ENCODE measurements at places on chromosomes 7 and 10.
A peak's percentile ranks its signal among the peaks of the same experiment; 100 is the strongest.

GRCh38 chr7:42082144-42082543 is 154.9 kb downstream of the GLI3 start:
- DNase-seq = no peak

GRCh38 chr7:2301511-2301863 is 12.8 kb downstream of the SNX8 start:
- DNase-seq = no peak

GRCh38 chr10:30448092-30448491 is 14.1 kb downstream of the MAP3K8 start:
- no peak for DNase-seq

GRCh38 chr7:114363292-114363691 is 51.3 kb upstream of the FOXP2 start:
- no peak for DNase-seq

- no peak for DNase-seq
Measured at GRCh38 chr7:2809903-2810625, 34.0 kb downstream of the GNA12 start.

DNA sequence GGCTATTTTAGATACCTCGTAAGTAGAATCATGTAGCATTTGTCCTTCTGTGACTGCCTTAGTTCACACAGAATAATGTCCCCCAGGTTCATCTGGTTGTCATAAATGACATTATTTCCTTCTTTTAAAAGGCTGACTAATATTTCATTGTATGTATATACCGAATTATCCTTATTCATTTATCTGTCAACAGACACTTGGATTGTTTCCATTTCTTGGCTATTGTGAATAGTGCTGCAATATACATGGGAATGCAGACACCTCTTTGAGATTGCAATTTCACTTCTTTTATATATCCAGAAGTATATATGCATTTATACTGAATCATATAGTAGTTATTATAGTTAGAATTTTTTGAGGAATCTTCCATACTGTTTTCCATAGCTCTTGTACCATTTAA is 24.1 kb upstream of the HYAL4 start:
- DNase-seq = no peak

- DNase-seq = no peak
Measured at GRCh38 chr7:2528481-2529095, 9.0 kb downstream of the LFNG start.

DNA sequence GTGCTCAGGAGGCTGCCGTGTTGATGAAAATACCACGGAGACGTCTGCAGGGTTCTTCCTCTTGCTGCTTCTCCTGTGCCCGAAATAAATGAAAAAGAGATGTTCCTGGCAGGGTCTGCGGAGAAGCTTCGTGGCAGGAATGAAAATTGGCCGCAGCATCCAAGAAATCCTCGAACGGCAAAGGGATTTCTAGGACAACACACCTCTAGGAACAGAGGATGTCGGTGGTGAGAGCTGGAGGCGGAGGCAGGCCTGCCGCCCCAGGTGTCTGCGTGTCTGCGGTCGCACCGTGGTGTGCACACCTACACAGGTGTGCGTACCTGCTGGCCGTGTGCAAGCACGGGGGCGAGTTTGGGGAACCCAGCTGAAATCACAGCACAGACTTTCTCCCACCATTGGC is 43.4 kb downstream of the TMEM130 start:
- DNase-seq = no peak

GRCh38 chr7:158687406-158687805 is 17.2 kb downstream of the NCAPG2 start:
- no peak for DNase-seq

DNA sequence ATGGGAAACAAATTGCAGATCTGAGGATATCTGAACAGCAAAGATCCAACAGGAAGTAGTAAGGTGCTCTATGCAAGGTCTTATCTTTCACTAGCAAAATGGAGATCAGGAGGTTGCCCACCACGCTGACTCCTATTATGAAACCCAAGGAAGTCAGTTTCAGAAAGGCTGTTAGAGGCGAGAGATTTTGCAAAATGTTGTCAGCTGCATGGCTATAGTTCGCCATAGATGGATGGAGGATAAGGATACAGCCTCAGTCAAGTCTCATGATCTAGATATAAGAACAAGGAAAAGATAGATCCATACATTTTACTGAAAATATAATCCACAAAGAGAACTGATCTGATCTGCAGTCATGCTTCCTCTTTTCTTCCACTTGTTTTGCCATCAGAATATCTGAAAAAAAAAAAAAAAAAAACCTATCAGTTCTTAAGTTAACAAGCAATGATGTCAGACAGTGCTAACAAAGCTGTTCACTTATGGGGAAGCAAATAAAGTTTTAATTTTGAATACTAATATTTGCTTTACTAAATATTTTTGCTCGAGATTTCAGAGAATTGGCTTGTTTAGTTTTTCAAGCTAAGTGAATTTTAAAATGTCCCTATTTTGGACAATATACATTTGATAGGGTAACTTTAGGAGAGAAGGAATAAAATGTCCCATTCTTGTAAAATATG is 2.0 kb downstream of the GPR85 start:
- DNase-seq = no peak

- DNase-seq = no peak
Measured at GRCh38 chr7:80781146-80781545, 137.7 kb downstream of the SEMA3C start.

DNA sequence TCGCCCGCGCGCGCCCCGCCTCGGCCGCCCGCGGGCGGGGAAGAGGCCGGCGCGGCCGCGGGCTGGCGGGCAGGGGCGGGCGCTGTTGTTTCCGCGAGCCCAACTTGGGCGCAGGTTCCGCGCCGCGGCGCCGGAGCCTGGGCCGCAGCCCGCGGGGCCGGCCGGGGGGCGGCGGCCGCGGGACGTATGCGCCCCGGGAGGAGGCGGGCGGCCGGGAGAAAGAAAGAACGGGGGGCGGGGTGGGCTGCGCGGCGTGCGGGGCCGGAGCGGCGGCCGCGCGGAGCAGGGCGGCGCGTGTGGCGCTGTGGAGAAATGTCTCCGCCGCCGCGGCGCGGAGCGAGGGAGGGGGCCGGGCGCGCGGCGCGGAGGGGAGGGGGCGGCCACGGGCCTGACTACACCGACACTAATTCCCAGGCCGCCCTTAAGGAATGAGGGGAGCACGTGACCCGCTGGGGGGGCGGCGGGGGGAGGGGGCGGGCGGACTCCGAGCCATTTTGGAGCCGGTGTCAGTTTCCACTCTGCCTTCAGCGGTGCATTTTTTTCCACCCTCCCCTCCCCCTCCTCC is at the start of gene BMI1:
BMI1 (plus strand) TSS at position 509 of the 565 bp plus-strand sequence. CDS start 5,351 bp downstream, outside the sequence.
- DNase-seq = peak; percentile 62

- no peak for DNase-seq
Measured at GRCh38 chr10:131733596-131733995, 167.2 kb upstream of the PPP2R2D start.

DNA sequence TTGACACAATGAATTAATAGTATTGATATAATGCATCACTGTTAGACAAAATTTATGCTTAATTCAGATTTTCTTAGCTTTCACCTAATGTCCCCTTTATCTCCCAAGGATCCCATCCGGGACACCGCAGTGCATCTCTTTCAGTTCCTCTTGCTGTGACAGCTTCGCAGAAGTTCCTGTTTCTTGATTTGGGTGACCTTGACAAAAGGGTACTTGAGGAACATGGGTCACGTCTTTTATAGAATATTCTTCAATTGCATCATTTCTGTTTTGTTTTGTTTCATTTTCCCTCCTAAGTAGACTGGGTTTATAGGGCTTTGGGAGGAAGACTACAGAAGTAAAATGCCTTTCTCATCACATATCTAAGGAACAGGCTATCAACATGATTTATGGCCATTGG is 453.2 kb downstream of the DPP6 start:
- DNase-seq = no peak

DNA sequence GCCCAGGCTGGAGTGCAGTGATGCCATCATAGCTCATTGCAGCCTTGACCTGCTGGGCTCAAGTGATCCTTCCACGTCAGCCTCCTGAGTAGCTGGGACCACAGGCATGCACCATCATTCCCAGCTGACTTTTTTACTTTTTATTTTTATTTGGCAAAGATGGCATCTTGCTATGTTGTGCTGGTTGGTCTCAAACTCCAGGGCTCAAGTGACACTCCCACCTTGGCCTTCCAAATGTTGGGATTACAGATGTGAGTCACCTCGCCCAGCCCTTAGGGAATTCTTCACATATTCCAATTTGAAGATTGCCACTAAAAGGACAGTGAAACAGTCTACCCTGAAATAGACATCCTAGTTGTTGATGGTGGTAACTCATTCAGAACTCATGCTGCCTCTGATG is 27.7 kb downstream of the SUGCT start:
- DNase-seq = no peak

- DNase-seq = no peak
Measured at GRCh38 chr10:86673827-86674581, 5.7 kb downstream of the LDB3 start.

GRCh38 chr10:110918643-110919348 is at the start of gene BBIP1:
Gene BBIP1 (minus strand): TSS chr10:110919180. CDS start chr10:110918157, 1,023 bp downstream.
- DNase-seq = no peak

GRCh38 chr10:131825150-131825848 is 75.5 kb upstream of the PPP2R2D start:
- DNase-seq = no peak

DNA sequence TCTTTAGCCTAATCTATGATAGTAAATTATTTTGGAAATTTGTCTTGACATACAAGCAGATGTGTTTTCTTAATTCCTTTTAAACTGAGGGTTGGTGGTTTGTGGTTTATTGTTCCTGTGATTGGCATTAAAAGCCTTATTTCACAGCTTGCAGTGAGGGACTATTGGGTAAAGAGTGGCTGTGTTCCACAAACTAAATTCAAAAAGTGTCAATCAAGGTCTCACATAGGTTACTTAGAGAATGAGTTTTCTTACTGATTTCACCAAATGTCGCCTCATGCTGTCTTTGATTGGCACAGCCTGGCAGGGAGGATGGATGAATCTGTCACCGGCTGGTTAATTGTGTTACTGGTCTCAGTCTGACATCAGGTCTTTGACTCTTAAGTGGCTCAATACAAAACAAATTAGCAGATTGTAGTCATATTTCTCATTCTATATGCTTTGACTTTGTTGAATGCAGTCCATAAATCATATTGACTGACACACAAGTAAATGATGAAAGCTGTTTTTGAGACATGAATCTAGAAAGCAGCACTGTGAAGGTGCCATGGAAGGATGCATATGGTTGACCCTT is 66.8 kb upstream of the CYP26C1 start:
- DNase-seq = no peak

GRCh38 chr7:81606078-81606863 is 163.6 kb downstream of the HGF start:
- no peak for DNase-seq

DNA sequence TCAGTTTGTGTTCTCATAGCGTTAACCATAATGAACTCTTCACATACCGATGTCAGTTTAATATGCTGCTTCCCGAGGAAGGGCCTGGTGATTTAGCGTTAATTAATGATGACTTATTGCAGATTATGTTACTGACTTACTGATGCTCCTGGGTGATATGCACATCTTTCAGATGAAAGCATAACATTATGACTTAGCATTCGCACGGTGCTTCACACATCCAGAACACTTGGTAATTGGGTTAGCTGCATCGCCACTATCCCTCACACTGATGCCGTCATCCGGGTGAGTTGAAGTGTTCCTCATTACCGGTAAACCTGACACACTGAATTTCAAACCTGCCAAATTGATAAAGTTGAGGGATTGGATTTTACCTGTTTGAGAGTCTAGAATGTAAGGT is 239.0 kb upstream of the PODXL start:
- no peak for DNase-seq

DNA sequence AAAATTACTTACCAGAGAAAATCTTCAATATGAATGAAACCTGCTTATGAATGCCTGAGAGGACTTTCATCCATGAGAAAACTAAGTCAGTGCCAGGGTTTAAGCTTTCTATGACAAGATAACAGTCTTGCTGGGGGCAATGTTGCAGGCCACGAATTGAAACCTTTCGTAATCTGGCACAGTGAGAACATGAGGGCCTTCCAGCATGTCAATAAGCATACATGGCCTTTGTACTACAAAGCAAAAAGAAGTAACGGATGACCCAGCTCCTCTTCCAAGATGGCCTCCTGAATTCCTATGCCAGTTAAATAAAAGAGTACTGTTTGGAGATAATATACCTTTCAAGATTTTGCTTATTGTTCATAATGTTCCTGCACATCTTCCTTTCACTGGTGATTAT is 270.6 kb upstream of the PHF14 start:
- no peak for DNase-seq

GRCh38 chr10:68828833-68829232 is 1.5 kb downstream of the STOX1 start:
- no peak for DNase-seq

DNA sequence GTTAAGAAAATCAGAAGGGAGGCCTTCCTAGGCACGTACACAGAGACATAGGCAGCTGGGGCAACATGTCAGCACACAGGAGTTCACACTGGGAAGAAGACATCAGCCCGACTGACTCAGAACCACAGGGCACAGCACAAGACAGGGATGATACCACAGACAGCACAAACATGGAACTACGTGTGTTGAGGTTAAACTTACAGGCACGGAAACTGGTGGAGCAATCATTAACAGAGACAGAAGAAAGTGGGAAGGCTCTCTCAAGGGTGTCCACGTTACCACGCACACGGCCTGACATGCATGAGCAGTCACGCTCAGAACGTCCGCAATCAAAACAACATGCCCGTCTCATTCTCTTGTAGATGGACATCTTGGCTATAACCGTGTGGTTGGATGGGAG is 636.4 kb downstream of the KCNMA1 start:
- DNase-seq = no peak

DNA sequence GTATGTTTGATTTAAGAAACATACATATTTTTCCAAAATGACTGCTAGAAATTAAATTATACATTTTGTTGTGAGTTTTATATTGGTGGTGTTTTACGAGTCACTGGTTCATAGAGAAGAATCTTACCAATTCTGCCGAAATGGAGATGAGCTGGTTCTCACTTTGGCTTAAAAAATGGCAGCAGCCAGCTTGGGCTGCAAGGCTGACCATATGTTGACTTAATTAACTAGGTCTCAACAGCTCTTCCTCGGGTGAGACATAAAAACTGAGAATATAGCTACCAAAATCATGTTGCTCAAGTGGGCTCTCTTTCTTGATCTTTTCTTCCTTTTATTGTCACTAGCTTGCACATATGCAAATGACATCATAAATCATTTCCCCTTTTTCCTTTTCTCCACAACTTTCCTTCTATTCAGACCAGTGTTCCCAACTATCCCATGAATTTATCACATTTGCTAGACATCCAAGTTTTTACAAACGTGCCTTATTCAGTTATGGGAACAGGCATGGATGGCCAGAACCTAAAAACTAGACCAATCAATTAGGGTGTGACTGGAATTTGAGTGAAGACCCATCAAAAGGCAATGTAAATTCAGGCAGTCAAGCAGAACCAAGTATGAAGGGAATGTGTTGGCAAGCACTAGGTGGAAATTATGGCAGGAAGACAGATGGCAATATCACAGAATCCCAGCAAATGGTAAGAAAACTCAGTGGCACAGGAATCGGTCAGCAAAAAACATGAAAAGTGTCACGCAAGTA is 6.4 kb upstream of the TSPAN12 start:
- no peak for DNase-seq

All from activated effector memory CD4-positive, alpha-beta T cell treated with Interleukin-2 at 50 U/mL for 16 hours (primary cell).